ENCODE measurements at places on chromosomes 12 and 14.

GRCh38 chr12:88893801-88894200 is 313.5 kb upstream of the KITLG start:
- DNase-seq, result no peak

GRCh38 chr14:84591827-84592445 is 938.0 kb upstream of the FLRT2 start:
- no peak for DNase-seq

GRCh38 chr12:2049604-2050540 is 2.9 kb upstream of the CACNA1C start:
- peak; percentile 22 for DNase-seq

DNA sequence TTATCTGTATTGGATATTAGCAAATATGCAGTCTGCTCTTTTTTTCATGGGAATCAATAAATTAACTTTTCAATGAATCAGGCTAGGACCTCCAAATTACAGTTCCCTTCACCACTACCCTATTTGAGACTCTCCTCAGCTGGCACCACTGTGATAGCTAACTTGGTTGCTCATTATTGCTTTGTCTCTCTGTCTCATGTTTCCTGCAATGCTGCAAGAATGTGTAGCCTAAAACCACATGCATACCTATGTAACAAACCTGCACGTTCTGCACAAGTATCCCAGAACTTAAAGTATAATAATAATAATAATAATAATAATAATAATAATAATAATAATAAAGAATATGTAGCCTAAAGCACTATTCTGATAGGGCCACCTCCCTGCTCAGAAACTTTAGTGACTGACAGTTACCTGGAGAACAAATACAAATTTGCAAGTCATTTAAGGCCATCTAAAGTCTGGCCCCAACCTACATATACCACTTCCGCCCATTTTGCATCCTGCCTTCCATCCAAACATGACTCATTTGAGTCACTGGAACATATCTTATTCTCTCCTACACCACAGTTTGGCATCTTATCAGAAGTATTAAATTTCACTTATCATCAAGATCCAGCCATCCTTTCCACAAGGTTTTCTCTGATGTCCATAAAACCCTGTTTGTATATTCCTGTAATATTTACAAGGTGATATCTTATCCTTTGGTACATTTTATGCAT is 215.1 kb downstream of the LRRK2 start:
- DNase-seq, result no peak

- no peak for DNase-seq
Observed at GRCh38 chr14:35766700-35767082, 42.4 kb downstream of the RALGAPA1 start.

- no peak for DNase-seq
Observed at GRCh38 chr12:95805864-95806671, 15.5 kb upstream of the NTN4 start.

DNA sequence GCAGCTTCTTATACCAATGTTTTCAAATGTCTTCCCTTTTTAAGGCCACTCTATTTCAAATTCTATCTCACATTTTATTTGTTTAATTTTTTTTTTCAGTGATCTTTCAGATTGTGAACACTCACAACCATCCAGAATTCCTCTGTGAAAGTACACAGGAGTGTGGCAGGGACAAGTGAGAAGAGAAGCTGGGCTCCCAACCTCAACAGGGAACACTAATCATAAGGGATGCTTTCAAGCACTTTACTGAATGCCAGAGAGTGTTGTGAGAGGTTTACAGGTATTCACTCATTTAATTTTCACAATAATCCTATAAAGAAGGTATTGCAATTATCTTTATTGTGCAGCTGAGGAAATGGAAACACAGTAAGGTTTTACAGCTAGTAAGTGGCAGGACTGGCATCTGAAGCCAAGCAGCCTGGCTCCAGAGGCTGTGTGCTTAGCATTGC is 60.1 kb upstream of the PYGL start:
- no peak for DNase-seq

DNA sequence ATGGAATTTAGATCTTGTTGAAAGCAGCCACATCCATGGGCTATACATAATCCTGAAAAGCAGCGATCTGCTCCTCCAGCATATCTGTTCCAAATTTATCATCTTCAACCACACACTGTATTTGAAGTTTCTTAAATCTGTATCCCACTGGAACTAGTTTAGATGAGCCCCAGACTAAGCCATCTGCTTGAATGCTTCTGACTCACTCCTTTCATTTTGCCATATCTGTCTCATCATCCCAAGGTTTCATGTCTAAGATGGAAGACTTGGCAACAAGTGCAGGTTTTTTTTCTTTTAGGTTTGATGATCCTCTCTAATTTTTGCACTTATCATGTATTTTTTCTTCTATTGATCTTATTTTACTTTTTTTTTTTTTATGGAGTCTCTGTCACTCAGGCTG is 54.4 kb upstream of the TMEM263 start:
- DNase-seq, result no peak

DNA sequence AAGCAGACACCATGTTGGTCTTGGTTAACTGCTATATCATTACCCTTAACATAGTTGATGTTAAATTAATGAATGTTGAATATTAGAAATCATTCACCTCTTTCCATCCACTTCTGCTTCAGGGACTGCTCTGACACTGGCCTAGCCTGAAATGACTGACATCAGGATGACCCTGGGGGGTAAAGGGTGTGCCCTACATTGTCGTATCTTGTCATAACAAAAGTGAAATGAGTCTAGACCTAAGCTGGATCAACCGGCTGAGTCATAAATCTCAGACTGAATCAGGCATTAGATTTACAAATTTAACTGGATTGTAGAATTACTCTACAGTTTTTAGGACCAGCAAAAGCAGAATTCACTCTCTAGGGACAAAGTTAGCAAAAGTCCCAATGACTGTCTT is 35.3 kb downstream of the KICS2 start:
- DNase-seq, result no peak

GRCh38 chr14:61589691-61590581 is 105.4 kb upstream of the HIF1A start:
- no peak for DNase-seq

DNA sequence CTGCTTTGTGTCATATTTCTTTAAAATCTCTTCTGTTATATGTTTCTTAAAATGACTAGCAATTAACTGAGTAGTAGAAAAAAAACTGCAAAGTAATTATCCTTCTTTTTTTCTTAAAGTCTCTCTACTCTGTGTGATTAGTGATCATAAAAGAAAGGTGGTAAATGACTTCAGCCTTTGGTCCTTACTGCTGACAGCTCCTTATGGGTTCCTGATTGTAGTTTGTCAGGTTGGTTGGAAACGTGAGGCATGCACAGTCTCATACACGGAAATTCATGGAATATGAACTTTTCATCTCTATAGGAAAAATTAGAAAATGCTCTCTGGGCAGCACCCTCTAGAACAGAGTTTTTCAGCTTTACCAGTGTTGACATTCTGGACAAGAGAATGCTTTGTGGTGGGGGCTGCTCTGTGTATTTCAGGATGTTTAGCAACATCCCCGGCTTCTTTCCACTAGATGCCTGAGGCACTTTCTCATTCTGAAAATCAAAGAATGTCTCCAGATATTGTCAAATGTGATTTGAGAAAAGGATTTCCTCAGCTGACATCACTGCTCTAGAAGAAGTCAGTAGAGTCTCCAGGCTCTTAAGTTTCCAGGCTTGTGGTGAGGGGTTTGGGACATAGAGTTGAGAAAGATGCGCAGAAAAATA is 121.0 kb downstream of the PIK3C2G start:
- no peak for DNase-seq

GRCh38 chr12:97151481-97151880 is 244.4 kb downstream of the NEDD1 start:
- DNase-seq, result no peak

DNA sequence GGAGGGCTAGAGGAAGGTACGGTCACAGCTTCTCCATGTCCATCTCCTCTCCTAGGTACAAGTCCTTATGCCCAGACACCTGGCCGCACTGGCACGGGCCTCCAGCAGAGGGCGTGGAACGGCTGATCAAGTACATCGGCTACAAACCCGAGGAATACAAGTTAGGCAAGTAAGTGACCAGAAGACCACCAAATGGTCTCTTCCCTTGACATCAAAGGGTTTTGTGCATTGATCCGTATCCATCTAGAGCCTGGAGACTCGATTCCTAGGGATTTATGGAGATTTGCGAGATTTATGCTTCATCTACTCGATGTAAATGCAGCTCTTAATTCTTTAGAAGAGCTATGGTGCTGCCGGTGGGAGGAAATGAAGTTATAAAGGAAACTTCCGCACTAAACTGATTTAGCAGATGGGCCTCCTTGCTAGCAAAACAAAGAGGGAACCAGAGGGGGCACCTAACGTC is 44.2 kb downstream of the KCTD10 start:
- DNase-seq, result peak; percentile 80

DNA sequence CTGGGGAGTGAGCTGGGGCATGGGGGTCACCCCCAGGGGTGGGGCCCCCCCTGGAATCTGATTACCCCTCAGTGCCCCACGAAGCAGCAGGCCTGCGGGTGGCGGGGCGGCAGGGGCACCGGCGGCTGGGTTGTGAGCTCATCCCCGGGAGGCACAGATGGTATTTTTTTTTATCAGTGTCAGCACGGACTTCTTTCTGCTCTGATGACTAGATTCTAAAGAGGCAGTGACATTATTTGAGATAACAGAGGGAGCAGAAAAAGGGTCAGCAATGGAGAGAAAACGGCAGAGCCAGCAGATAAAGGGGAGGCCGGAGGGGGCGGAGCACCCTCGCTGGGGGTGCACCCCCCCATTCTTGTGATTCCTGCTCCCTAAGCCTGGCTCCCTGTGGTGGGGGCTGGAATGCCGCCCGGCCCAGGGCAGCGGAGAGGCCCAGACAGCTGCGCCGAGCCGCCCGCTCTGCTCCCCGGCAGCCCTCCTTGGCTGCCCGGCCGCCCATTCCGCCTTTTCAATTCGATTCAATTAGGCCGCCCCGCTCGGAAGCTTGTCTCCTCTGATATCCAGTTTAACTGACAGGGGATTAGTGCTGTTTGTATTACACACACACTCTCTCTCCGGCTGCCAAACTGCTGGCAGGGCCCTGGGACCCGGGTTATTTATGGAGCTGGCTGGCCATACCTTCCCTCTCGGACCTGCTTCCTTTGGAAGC is 32.9 kb downstream of the MVK start:
- DNase-seq, result no peak

Measured in RPMI8226 (cell line).